HuH-7.5 (cell line): ENCODE measurements at places on chromosomes 4 and X.

DNA sequence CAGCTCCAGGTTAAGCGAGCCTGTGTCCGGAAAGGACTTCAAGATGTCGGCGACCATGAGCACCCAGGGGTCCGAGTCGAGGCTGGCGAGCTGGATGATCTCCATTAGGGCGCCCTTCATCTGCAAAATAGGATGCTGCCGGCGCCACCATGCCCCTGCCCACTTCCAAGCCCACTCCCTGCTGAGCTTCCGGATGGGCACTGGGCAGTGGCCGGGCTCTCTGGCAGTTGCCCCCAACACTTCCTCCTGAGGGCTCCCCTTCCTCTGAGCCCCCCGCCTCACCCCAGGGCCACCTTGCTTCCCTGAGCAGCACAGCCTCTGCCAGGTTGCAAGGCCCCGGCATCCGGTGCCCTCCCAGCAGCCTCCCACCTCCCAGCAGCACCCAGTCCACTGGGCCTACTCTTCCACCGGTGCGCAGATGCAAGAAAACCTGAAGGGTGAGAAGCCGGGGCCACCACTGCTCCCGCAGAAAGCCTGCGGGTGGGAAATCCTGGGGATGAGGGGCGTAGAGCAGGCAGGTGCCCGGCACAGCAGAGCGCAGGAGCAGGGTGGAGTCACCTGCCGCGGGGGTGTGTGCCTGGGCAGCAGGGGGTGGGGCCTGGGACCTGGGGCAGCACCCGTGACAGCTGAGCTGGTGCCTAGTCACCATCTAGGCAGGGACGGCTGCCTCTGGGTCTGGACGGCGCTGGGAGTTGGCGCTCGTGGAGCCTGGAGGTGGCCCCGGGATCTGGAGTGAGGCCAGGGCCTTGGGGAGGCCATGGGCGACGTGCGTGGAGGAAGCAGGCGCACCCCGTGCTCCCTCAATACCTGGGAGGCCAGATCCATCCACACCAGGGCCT lies 17.0 kb downstream of the NELFA start:
- no peak for DNase-seq

DNA sequence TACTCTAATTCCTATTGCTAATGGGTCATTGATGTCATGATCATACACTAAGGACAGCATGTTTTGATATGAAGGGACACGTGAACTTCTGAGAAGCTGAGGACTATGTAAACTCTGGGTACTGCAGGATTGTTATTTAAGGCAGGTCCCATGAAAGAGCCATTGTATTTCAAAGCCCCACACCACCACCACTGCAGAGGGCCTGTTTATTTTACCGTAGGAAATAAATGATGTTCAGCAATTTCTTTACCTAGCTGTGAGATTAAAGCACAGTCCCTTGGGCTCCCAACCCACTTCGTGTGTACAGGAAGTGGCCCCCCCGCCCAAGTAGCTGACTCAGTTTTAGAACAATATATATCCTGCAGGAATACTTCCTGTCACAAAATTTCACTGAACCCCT lies 89.8 kb upstream of the ACSL4 start:
- no peak for DNase-seq

DNA sequence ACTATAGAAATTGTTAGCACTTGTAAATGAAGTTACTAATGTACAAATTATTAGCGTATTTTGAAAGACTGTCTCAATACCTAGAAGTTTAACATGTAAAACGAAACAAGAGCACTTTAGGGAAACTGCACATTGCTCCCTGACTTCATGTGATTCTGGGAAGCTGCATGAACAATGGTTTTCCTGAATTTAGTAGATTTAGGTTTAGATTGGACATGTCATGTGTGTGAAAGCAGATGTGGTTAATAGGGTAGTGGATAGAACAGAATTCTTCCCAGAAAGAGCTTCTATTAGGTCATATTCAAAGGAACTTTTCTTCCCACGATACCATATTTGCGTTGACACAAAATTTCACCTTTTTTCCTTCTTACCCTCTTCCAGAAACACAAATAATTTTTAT lies 14.9 kb upstream of the CXCL8 start:
- no peak for DNase-seq

DNA sequence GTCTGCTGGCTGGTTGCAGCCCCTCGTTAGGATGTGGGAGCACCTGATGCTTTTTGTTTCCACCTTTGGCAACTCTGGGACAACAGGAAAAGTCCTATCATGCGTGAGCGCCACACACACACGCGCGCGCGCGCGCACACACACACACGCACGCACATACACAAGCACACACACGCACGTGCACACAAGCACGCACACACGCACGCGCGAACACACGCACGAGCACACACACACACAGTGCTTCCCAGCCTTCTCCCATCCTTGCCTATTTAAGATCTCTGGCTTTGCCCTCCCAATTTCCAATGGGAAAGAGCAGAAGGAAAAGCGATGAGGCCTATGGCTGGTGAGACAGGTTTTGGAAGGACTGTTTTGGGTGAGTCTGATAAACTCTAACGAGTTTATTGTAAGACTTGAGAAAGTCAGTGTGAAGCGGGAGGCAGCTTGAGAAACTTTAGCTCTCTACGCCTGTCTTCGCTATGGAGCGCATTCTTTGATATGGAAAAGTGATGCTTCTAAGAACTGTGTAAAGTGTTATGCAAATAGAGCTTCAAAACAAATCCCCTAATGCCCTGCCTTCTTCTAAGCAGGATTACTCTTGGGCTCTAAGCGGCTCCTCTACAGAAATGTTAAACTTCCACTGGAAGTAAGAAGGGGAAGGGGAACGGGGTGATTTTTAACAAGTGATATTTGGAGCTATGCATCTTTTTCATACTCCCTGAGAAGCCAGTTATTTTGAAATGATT lies 11.8 kb downstream of the SUPT20HL1 start:
- no peak for DNase-seq
